ENCODE measurements at places on chromosomes 3 and 15.
A peak's percentile ranks its signal among the peaks of the same experiment; 100 is the strongest.

GRCh38 chr15:66429546-66429945, 42.8 kb downstream of the MAP2K1 start:
- DNase-seq, result no peak

- no peak for DNase-seq
These were observed 64.2 kb upstream of the LINGO1 start for GRCh38 chr15:77696871-77697270.

DNA sequence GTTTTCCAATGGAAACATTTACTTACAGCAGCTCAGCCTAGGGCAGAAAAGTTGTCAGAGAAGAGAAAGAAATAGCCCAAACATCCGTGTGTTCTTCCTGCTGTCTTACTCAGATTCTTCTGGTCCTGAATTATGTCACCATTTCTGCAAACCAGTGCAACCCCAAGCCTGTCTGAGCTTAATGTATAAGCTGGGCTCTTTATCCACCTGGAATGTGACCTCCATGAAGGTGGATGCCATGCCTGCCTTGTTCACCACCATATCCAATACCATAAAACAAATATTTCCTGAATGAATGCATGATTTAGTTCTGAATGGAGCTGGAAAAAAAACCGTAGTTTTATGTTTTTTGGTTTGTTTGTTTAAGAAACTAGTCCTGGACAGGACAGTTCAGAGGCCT, 150.9 kb downstream of the RYR3 start:
- DNase-seq, result no peak

GRCh38 chr3:30774062-30774461, 120.4 kb downstream of the GADL1 start:
- no peak for DNase-seq

DNA sequence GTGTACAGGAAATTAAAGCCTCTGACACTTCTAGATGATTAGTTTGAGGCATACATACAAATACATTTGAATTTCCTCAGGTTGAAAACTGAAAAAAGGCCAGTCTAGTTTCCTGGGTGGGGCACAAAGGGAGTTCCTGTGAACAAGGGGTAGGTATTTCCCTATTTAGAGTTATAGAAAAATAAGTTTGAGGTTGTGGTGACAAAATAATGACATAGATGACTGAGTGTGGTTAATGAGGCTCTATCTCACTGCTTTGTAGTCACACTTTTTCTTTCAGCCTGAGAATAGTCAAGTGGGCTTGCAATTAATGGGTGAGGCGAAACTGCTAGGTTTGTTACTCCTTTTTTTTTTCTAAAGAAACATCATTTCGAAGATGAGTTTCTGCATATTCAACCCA, 4.3 kb downstream of the SLCO3A1 start:
- peak; percentile 40 for DNase-seq

DNA sequence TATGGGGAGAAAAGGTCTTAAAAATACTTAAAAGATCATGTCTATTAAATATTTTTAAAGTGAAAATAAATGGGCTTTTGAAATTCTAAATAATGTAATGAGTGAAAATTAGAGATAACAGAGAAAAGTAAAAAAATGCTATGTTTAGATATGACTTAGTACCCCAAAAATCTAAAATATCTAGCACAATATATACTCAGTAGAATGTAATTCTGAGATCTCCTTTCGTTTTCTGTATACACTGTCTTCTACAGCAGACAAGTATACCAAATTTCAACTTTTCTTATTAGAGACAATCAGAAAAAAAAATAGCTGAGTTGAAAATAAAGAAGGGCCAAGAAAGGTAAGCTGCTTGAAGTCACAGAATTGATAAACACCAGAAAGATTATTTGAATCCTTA, 140.8 kb downstream of the ADAM10 start:
- no peak for DNase-seq

GRCh38 chr3:177781686-177782161, 584.4 kb upstream of the TBL1XR1 start:
- DNase-seq, result no peak

GRCh38 chr3:73294537-73294936, 233.1 kb downstream of the EBLN2 start:
- no peak for DNase-seq

- no peak for DNase-seq
These were observed 38.0 kb upstream of the TM4SF1 start for GRCh38 chr3:149415484-149415883.

DNA sequence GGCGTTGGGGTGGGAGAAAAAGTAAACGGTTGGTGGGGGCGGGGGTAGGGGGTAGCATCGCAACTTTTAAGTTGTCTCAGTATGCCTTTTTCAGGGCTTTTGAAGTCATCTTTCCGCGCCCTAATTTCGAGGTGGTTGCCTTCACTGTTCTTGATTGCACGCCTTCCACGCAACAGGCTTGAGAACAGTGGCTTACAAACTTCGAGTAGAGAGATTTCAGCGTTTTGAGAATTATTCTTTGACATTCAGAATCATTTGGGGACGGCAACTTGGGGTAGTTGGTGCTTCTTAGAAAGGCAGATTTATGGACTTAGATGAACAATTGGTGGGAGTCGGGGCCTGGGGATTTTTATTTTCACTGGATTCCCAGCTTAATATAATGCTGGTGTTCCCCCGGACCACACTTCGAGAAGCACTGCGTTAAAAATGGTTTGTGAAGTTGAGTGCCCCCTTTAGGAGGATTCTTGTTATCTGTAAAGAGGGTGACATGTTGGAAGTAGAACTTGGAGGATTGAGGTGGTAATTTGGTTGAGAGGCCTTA, 880 bp downstream of the PPP4R2 start:
- DNase-seq, result peak; percentile 30

DNA sequence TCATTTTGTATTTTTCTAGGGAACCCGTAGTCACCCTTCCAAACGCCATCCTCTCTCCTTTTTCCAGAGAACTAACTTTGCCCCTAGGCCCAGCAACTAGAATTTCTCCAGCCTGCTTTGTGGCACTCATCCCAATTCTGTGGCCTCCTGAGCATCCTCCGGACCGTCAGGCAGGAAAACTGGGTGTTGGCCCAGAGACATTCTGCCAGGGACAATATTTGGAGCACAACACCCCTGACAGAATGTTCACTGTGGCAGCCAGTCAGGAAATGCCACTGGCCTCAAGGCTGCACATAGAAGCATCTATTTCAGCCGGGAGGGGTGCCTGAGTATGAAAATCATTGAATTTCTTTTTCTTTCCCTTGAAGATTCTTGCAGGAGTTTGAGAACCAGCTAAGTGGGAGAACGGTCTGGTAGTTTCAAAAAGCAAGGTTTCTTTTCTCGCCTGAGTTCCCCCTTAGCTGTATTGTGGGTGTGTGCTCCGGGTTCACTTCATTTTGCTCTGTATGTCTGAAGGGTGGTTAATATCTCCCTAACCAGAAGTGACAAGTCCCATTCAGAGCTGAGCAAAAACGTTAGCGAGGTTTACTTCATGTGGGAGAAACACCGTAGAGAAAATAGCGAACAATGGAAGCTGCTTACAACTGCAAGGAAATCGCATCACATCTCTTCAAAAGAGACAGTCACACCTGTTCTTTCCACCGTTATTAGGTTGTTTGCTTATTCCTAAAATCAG, 108.1 kb upstream of the TPM1 start:
- DNase-seq, result no peak

DNA sequence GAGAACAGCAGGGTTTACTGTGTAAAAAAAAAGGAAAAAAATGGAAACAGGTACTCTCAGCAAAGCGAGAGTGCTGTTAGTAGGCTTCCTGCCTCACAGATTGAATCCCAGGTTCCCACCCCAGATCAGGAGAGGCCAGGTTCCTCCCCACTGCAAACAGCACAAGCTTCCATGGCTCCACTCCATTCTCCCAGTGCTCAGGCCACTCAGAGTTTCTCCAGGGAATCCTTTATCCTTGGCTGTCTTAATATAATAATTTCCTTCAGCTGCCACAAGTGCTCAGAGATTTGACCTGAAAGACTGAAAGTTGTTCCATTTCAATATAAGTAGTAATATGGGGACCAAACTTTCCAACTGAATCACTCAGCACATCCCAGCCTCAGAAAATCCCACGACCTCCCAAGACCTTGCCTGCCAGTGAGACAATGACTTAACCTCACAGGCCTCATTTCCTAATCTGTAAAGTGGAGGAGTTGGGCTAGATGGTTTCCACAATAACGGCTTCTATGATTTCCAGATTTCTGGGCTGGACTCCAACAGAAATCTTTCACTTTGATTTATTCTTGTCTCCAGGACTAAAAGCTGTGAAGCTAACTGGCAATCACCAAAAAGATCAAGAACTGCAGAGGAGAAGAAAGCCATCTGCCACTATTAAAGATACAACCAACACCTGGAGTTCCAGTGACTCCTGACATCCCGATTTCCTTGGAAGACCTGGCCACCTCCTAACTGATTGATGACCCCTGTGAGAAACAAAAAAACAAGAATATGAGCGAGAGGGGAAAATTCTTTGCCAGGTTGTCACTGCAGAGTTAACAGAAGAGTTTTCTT, 289.5 kb downstream of the NEK10 start:
- no peak for DNase-seq

DNA sequence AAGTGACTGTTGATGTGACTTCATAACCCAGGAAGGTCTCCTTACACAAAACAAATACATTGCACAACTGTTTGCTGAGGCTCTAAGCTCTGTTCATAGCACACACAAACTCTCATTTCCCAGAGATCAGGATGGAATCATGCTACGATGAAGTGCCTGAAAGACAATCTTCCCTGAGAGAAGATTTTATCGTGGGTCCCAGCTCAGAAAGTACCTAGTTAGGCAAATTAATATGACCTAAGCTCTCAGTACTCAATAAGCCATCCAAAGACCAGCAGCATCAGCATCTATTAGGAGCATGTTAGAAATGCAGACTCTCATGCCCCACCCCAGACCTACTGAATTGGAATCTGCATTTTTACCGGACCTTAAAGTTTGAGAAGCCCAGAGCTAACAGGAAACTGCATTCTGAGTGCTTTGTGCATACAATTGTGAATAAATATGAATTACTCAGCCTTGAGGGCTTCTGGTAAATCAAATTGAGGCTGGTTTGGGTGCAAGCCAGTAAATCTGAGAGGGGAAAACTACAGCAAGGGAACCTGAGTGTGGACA, 161.5 kb upstream of the C2CD4B start:
- no peak for DNase-seq

GRCh38 chr3:140972833-140973232, 31.2 kb downstream of the SLC25A36 start:
- no peak for DNase-seq

DNA sequence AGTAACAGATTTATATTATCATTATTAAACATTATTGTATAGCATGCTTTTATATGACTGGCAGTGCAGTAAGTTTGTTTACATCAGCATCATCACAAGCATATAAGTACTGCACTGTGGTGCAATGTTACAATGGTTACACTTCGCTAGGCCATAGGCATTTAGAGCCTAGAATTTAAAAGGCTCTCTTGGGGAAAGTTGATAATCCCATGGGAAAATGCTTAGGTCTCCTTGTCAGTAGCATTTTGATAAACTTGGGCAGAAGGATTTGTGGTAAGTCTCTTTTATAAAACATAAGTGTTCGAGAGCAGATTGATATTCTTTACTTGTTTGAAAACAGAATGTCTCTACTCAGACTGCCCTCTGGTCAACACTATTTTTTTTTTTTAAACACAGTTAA, 7.5 kb downstream of the DTWD1 start:
- DNase-seq, result no peak

DNA sequence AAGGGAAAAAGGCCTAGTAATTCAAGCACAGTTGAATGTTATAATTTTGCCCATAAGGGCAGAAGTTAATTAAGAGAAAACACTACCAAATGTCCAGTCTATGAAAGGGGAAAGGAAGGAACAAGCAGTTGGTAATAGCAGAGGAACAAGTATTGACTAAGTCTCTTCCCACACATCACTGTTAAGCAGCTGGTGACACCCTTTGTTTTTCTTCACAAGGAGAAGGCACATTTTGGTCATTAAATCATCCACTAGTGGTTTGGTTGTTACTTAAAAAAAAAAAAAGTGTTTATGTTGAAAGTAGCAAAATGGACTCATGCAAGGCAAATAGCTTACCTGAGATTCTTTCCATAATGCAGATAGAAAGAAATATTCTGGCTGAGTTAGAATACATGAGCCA, 321.4 kb upstream of the NECTIN3 start:
- no peak for DNase-seq

GRCh38 chr15:71512682-71513006, 297.7 kb upstream of the NR2E3 start:
- DNase-seq, result no peak

GRCh38 chr15:74373731-74374647, 6.5 kb upstream of the CYP11A1 start:
- peak; percentile 89 for DNase-seq

- DNase-seq, result no peak
These were observed 50.1 kb downstream of the UBE2E2 start for GRCh38 chr3:23253214-23253613.

DNA sequence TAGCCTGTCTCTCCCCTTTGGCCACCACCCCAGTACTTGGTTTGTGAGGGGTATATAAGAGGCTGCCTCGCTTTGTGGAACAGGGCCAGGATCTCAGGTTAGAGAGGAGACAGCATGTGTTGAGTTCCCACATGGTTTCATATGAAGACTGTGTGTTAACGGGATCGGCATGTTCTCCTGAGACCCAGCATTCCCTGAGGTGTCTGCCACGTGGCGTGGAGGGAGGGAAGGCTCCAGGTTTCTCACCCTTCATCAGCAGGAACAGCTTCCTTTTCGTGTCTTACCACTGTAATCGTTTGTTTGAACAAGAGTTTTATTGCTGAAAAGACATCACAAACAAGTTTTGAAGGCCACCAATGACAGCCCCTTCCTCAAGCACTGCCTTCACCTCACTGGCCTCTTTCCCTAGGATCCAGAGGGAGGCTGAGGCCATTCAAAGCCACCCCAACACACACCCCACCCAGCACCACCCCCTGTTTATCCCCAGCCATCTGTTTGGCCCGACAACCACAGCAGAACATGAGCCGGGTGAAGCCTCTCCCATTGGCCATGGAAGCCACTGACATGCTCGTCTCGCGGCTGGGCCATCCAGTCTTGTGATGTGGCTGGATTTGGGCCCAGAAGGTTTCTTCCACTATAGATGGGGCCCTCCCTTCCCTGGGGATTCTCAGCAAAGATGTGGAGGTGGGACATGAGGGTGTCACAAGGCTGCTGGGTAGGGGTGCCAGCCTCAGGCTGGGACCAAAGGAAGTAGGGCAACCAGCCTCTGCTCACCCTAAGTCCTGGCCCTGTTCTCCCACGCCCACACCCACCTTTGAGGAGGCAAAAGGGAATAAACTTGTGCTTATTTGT, 10.0 kb downstream of the BHLHE40 start:
- no peak for DNase-seq

GRCh38 chr15:80120636-80121035, 32.2 kb upstream of the FAH start:
- DNase-seq, result no peak

GRCh38 chr15:48010316-48010715, 110.5 kb upstream of the SLC24A5 start:
- no peak for DNase-seq

GRCh38 chr15:44738340-44738984, 2.1 kb downstream of the TRIM69 start:
- DNase-seq, result no peak

DNA sequence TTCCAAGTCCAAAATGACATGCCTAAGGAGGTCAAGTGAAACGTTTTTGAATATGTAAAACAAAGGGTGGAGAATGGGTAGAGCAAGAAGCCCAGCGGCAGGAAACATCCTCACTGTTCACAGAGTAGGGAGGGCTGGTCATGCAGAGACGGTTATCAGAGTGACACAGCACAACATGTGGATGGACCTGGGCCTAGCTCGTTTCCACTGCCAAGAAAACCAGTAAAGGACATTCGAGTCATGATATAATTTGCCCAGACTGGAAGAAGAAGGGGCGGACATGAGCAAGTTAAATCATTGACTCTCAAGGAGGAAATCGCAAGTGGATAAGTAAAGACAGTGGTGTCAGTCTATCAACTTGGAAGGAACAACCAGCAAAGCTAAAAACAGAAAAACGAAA, 89.3 kb downstream of the LRIG1 start:
- no peak for DNase-seq
